ENCODE measurements at places on chromosomes 5 and 9.

DNA sequence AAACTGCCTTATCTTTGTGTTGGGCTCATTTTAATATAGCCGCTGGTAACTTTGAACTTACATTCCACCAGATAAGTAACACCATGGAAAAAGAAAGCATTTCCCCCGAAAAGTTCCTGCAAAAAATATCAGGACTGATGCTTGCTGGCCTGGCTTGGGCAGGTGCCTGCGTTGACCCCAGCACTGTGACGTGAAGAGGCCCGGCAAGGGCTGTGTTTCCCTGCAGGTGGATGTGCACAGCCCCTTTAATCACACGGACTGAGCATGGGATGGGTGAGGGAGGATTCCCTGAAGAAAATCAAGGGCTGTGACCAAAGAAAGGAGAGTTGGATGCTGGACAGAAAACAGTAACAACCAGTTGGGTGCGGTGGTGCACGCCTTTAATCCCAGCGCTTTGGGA is 138.2 kb downstream of the NSG2 start:
- no peak for DNase-seq

GRCh38 chr9:4508246-4508906 is 18.1 kb downstream of the SLC1A1 start:
- DNase-seq = peak; percentile 62

DNA sequence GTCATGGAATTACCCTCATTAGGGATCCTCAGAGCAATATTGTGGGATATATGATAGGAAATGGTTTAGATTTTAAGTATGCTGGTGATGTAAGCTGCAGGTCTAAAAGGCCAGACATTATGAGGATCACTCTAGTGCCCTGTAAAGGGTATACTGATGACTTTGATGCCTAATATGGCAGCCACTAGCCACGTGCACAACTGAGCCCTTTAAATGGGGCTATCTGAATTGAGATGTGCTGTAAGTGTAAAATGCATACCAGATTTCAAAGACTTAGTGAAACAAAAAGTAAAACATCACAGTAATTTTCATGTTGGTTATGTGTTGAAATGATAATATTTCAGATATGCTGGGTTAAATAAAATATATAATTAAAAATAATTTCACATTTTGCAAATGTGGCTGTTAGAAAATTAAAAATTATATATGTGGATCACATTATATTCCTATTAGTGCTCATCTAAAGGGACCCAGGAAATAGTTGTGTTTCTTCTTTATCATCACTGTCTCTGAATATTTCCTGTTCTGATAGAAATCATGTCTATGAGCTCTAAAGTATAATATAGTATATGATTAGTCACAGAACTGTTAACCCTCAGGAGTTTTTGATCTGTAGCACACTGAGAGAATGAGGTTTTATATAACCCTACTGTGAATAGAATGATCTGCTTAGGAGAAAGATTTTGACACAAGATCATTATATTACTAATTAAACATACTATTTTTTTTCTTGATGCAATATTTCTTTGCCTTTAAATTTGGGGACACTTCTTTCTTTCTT is 50.1 kb downstream of the OSTF1 start:
- DNase-seq = no peak

GRCh38 chr9:35664531-35665470 is at the start of gene ARHGEF39:
TSS of gene ARHGEF39 (minus strand) at chr9:35665195. CDS start at chr9:35665169, 26 bp downstream.
- DNase-seq = peak; percentile 92

DNA sequence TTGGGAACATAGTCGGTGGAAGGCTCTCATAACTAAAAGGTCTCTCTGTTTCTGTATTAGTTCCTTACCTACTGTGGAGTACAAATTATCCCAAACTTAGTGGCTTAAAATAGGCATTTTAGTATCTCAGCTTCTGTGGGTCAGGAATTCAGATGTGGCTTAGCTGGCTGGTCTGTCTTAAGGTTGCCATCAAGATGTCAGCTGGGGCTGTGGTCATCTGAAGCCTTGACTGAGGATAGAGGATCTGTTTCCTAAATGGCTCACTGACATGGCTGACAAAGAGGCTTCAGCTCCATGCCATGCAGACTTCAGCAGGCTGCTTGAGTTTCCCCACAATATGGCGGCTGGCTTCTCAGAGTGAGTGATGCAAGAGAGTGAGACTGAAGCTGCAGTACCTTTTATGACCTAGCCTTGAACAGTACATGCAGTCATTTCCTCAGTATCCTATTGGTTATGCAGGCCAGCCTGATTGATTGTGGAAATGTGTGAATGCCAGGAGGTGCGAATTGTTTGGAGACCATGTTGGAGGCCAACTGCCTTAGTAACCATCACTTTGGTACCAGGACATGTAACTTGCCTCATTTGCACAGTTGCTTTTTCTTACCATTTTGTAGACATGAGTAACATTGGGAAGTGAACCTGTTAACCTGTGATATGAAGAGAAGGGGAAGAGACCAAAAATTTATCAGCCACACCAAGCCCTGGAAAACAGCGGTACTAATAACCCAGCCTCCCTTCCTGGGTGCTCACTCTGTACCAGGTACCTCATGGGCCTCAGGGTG is 152.8 kb upstream of the IER5L start:
- DNase-seq = no peak

- no peak for DNase-seq
These were observed 73.5 kb upstream of the GALNT10 start for GRCh38 chr5:154117050-154117449.

DNA sequence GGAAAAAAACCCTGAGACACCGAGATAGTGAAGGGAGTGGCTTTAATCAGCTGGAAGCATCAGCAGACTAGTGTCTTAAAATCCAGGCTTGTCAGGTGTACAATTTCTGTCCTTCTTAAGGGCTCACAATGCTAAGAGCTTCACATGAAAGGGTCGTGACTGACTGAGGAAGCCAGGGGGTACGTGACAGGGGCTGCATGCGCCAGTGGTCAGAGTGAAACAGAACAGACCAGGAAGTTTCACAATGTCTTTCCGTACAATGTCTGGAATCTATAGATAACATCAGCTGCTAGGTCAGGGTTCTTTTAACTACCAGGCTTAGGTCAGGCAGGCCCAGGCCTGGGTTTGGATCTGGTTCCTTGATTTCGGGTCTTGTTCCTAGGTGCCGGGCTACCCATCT is 253.0 kb downstream of the CDH10 start:
- DNase-seq = no peak

DNA sequence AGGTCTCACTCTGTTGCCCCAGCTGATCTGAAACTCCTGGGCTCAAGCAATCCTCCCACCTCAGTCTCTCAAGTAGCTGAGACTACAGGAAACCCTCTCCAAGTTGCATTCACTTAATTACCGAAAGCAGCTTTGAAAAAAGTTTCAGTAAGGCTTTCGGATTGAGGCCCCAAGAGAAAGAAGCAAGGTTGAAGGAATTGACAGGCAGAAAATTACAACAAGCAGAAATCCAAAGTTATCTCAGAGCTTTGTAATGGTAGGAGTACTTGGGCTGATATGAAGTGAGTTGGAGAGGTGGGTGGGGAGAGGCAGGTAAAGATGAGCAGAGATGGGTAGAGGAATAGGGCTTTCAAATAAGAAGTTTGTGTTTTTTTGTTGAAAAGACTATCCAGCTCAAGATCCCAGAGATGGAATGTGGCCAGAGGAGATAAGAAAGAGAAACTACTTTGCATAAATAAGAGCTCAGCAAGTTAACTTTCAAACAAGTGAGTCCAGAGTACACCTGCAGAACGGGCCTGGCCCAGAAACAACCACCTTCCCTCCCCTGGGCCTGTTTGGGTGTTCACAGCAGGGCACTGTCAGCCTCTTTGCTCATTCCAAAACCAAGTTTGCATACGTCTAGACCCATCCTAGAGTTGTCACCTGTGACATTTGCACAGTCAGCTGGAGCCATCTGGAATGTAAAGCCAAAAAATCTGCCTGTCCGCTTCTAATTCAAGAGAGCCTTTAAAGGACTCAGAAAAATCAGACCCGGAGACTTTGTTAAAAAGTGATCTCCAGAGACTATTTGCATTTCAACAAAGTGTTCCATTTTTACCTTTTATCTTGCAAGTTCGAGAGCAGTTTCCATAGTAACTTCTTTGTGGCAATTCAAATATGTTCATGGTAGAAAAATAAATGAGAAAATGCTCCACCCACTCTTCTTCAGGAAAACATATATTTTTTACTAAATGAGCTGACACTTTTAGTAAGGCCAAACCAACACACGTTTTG is 2.2 kb upstream of the CLINT1 start:
- peak; percentile 53 for DNase-seq

- DNase-seq = no peak
These were observed 90.8 kb downstream of the FRMD3 start for GRCh38 chr9:83447351-83447750.

GRCh38 chr5:138929571-138929955 is 54.4 kb upstream of the LRRTM2 start:
- no peak for DNase-seq

- DNase-seq = no peak
These were observed 58.1 kb downstream of the ICE1 start for GRCh38 chr5:5480481-5481111.

GRCh38 chr9:21295992-21296391 is 9.1 kb downstream of the IFNA5 start:
- no peak for DNase-seq

- DNase-seq = no peak
These were observed 106.1 kb upstream of the PHYKPL start for GRCh38 chr5:178338750-178339144.

GRCh38 chr5:119879446-119879845 is 250.1 kb downstream of the FAM170A start:
- no peak for DNase-seq

DNA sequence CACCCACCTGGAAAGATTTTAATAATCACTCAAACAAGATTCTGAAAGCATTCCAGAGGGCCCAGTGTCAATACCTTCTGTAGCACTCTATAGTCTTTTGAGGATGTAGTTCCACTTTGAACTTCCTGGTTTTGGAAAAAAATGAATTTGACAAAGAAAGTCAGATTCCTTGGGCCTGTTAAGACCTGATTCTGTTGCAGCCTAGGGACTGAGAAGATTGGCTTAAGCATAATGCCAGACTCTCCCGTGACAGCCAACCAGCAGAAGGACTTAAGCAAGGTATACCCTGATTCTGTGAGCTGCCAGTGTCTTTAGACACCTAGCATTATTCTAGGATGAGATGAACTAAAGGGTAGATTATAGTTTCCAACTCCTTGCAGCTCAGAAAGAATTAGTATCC is 6.8 kb downstream of the SPINK5 start:
- no peak for DNase-seq

DNA sequence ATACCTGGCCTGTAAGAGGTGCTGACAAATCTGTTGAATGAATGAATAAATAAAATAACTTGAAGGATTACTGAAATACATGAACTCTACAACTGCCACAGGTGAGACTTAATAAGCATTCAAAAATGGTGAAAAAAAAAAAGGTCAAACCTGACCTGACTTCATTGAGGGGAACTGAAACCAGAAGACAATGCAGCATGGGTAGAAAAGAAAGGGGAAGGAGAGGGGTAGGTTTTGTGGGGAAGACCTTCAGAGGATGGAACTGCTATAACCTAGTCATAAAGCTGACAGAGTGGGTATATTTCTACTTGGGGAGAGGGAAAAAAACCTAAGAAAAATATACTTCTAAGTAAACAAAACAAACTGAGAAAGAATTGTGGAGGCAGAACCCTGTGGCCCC is 56.6 kb downstream of the RASEF start:
- no peak for DNase-seq

DNA sequence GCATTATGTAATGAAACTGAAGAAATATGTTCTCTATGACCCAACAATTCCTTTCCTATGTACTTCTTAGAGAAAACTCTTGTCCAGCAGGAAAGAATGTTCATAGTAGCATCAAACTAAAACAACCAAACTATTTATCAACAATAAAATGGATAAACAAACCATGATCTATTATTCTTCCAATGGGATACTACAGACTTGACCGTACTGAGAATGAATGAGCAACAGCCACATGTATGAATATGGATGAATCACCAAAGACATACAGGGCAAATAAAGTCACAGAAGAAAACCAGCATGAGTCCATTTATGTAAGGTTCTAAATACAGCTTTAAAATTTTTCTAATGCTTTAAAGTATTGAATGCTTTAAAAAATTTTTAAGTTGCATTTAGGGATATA is 73.6 kb upstream of the SUSD1 start:
- no peak for DNase-seq

GRCh38 chr5:154487541-154487940 is 9.5 kb upstream of the HAND1 start:
- DNase-seq = no peak

GRCh38 chr5:177967221-177967887 is 28.7 kb downstream of the PROP1 start:
- DNase-seq = no peak
